Stimulated activated naive CD4-positive, alpha-beta T cell (primary cell): ENCODE measurements at places on chromosomes 16 and 17.
A peak's percentile ranks its signal among the peaks of the same experiment; 100 is the strongest.

- no peak for DNase-seq
Observed at GRCh38 chr16:30601966-30602365, 8.2 kb downstream of the ZNF689 start.

DNA sequence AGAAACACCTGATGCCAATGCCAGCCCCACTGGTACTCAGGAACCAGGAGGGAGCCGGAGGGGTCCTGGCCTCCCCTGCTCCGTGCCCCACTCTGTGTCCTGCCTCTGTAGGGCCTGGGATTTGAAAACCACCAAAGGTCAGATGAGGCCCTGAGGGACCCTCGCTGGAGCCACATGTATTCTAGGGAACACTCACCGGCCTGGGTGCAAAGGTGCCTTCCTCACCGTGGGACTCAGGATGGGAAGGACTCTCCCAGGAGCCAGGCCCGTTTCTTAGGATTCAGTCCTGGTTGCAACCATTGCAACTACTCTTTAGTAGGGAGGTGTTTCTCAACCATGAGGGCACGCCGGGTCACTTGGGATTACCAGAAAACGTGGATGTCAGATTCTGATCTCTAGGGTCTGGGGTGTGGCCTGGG lies 74.6 kb downstream of the N4BP1 start:
- no peak for DNase-seq

GRCh38 chr17:47176389-47176826 lies 12.7 kb downstream of the CDC27 start:
- DNase-seq: no peak

- no peak for DNase-seq
Observed at GRCh38 chr17:29723278-29724047, 100.8 kb upstream of the CORO6 start.

GRCh38 chr17:66304304-66305174 lies 2.1 kb downstream of the PRKCA start:
- no peak for DNase-seq

DNA sequence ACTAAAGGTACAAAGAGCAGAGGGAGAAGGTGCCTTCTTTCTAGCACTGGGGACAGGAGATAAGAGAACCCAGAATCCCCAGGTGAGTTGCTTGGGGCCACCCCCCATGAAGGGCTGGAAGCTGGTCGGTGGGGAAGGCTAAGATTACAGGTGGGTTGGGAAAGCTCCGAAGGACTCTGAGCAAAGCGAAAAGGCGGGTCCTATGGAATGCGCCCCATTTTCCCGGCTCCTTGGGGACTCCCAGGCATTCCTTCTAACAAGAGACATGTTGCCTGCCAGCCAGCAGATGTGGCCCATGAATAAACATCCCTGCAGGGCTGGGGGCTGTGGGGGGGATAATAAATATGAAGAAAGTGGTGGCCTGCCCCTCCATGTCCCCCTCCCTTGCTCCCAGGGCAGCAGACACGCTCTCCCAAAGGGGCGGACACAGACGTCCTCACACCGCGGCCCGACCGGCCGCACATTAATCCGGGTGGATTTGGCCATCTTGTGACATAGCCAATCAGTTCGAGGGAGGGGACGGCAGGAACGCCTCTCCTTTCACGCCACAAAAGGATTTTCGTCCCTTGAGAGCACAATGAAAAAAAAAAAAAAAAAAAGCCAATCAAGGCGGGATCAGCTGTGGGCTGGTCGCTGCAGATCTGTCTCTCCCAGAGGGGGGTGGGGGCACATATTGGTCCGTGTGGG lies 98.5 kb downstream of the SOX9 start:
- no peak for DNase-seq

GRCh38 chr17:38460082-38460715 lies 31.9 kb downstream of the ARHGAP23 start:
- DNase-seq: no peak

- DNase-seq: no peak
Observed at GRCh38 chr16:17915791-17916190, 420.7 kb downstream of the NPIPA8 start.

GRCh38 chr16:53629151-53629550 lies 74.5 kb downstream of the RPGRIP1L start:
- no peak for DNase-seq

DNA sequence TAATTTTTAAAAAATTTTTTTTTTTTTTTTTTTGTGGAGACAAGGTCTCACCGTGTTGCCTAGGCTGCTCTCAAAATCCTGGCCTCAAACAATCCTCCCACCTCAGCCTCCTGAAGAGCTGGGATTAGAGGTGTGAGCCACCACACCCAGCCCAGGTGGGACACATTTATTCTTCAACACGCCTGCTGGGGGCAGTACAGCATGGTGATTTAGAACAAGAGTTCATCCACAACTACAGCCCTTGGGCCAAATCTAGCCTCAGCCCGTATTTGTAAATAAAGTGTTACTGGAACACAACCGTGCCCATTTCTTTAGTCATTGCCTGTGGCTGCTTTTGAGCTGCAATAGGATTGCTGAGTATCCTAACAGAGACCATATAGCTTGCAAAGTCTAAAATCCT lies 92.8 kb downstream of the KATNIP start:
- DNase-seq: no peak

- DNase-seq: no peak
Observed at GRCh38 chr16:88318521-88318920, 64.2 kb upstream of the ZNF469 start.

DNA sequence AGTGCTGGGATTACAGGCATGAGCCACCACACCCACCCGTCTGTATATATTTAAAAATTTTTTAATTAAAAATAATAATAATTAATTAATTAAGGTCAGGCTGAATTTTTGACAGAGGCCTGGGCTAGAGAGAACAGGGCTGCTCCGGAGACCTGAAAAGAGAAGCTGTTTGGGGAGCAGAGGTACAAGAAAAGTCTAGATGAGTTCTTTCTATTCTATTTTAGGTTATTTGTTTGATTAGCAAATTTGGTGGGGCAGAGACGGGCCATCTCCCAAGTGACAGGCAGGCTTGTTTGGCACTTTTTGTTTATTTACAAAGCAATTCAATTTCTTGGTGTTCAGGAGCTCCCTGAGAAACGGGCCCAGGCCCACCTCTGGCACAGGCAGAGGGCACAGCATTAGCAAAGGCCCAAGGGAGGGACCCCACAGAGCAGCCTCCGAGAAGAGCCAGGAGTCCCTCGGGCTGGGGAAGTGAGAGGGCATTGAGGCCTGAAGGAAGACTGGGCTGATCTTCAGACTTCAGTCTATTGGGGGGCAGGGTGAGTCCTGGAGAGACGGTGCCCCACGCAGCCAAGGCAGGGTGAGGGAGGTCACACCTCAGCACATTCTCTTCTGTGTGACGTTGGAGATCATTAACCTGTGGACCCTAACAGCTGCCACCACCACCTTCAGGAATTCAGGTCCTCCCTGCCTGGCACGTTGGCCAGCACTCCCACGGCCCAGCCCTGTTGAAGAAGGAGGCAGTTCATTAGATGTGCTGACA lies 10.8 kb upstream of the RIPOR1 start:
- DNase-seq: no peak

GRCh38 chr16:83029467-83029866 lies 402.7 kb downstream of the CDH13 start:
- no peak for DNase-seq

DNA sequence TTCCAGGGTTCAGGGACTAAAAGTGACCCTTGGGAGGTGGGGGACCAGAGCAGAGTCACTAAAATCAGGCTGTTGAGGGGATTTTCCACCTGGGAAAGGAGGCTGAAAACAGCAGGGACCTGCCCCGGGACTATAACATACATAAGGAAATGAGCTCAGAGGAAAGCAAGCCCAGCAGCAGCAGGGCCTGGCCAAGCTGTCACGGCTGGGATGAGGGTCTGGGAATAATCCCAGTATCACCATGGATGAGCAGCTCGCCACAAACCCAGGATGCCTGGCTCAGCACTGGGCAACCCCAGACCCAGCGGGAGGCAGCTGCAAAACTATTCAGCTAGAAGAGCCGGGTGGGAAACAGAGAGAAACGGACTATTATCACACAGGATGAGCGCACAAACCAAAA lies 72.4 kb downstream of the RPH3AL start:
- no peak for DNase-seq

- DNase-seq: no peak
Observed at GRCh38 chr16:17241264-17241835, 229.4 kb downstream of the XYLT1 start.

- no peak for DNase-seq
Observed at GRCh38 chr17:27489045-27489715, 32.9 kb downstream of the KSR1 start.

GRCh38 chr16:1413684-1414531 lies 596 bp downstream of the UNKL start:
- DNase-seq: peak; percentile 44

DNA sequence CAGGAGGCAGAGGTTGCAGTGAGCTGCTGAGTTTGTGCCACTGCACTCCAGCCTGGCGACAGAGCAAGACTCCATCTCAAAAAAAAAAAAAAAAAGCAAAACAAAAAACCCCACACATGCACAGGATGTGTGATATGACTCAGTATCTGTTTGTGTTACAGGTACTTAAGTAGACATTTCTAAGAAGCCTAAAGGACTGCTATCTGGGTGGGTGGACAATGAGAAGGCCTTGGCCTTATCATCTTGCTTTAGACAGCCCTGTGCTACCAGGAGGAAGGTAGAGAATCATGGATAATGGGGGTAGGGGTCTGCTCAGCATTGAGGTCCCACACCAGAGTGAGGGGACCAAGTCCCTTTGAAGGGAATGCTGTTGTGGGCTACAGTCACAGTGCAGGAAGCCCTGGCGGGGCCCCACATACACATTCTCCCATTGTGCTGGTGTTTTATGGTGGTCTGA lies 26.7 kb downstream of the PLD6 start:
- no peak for DNase-seq

GRCh38 chr17:82869536-82869935 lies 29.7 kb upstream of the ZNF750 start:
- DNase-seq: no peak

DNA sequence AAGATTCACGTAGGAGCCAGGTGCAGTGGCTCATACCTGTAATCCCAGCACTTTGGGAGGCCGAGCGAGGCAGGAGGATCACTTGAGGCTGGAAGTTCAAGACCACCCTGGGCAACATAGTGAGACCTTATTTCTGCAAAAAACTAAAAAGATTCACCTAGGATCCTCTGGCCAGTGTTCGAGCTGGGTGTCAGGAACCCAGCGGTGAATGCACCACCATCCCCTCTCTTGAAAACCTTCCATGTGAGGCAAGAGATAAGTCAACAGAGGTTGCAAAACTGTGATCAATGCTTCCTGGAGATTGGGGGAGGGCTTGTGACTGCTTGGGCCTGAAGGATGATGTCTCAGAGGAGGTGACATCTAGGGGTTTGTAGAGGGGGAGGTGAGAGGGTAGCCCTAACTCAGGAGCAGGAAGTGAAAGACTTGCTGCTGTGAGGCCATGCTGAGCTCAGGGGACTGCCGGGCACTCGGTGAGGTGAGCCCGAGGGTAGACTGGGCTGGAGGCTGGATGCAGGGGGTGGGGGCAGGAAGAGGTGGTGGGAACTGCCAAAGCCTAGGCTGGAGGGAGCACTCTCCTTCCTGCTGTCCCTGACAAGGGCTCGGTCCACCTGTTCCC lies 11.7 kb downstream of the GJD3 start:
- DNase-seq: no peak

- no peak for DNase-seq
Observed at GRCh38 chr17:2183346-2183745, 120.2 kb downstream of the SMG6 start.

DNA sequence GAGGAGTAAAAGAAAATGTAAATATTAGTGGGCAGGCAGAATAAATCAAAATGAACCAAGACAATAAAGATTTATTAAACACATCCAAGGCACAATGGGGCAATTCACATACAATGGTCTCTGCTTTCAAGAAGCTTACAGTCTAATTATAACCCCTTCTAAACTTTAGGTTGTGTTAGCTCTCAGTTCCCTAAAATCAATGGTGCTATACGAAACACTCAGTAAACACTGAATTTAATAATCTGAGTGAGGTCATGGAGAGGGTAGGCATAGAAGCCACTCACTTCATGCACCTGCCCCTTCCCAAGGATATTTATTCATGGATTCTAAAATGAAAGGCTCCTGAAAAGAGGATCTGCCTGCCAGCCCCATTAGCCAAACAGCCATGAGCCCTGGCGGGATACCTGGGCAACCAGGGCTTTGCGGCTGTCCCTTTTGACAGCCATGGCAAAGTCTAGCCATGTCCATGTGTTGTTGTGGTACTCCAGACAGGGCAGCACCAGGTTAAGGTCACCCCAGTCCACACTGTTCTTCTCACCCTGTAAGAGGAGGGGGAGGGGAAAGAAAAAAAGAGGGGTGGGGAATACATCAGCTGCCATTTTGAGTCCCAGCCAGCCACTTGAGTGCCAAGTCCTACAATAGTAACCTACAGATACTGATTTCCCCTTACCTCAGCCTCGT lies 1.4 kb upstream of the RSKR start:
- DNase-seq: no peak
